D341Med (cell line): ENCODE measurements at places on chromosomes 7 and 10.

DNA sequence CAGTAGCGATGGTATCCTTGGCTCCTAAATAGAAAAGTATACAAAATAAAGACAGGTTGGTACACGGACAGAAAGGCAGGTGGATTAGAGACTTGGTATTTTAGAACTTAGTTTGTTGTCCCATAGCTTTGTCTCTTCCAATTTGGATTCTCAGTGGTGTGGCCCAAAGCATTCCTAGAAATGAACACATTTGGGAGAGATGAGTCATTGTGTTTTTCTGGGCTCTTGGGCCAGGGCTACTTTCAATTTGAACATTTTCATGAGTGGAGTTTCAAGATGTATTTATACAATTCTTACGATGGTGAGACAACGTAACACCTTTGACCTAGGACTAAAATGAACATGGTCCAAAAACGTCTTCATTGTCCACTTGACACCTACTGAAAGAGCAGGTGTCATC is 225.1 kb upstream of the YAE1 start:
- no peak for DNase-seq

- no peak for DNase-seq
Observed at GRCh38 chr10:14468726-14469125, 138.0 kb upstream of the FRMD4A start.

- DNase-seq = no peak
Observed at GRCh38 chr7:157431951-157432540, 95.2 kb downstream of the DNAJB6 start.

DNA sequence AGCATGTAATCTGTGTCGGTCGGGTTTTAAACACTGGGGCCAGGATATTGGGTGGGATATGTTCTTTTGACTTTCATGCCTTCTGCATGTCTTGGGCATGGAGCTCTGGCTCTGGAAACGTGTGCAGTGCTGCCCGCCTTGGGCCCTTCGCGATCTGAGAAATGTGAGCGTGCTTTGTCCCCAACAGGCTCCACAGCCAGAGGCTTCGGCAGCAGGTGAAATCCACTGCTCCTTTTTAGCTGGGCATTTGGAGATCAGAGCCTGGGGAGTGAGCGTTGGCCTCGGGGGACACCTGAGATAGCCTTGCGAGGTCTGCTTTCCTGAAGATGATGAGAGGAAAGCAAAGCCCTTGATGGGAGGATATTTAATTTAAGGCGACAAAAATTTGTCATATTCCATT is 137.8 kb downstream of the ACTR3B start:
- no peak for DNase-seq

DNA sequence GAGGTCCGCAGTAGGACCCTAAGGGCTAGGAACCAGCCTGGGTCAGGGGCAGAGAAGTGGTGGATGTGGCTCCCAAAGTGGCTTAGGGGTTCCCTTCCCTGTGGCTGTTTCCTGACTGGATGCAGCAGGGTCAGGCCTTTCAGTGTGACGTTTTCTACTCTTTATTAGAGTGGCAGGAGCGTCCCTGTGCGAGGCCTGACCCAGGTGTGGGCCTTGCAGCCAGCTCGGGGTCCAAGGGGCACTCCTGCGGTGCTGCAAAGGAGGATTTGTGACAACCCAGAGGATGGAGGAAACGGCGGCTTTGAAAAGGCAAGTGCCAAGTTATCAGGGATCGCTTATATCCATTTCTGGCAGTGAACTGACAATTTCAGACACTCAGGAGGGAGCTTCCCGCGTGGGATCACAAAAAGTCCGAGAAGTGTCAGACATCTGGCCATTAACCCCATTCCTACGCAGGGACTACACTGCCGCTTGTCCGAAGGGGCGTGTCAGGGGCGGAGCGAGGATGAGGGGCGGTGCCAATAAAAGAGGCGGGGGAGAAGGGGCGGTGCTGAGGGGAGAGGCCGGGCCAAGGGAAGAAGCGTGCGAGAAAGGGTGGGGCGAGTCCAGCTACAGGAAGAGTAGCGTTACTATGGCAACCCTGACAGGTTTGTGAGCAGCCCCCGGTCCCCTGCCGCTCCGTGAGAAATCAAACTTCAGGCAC is 98.8 kb upstream of the ZNF722 start:
- peak; percentile 91 for DNase-seq

GRCh38 chr7:100003711-100004661 is 11.4 kb upstream of the ZKSCAN1 start:
- DNase-seq = no peak

DNA sequence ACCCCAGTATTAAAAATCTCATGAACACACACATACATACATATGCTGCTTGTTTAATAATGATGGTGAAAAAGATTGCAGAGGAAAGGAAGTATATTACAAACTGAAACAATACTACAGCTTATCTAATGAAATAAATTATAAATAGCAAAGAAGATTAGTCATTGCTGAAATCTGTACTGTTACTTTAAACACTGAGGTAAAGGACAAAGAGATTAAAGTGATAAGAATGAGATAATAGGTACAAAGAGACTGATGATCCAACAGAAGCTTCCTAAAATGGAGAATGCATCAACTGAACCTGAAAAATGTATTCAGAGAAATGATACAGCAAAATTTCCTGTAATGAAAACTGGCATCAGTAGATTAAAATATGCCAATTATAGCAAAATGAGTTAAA is 91.5 kb upstream of the KCND2 start:
- DNase-seq = no peak

DNA sequence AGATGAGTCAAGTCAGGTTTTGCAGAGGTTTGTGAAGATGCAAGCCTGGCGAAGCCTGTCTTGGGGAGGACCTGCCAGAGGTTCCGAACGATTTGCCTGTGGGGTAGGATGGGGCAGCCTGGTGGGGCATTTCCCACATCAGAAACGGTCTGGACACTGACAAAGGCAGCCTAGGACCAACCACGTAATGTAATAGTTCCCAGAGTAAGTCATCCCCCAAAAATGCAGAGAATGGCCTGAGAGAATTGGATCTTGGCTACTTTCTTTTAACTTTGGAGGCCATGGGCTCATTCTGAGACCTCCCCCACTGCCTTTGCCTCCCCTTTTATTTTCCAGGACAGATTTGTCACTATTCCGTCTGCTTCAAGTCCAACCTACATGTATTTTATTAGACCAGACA is 168.9 kb upstream of the SH2B2 start:
- no peak for DNase-seq

- DNase-seq = peak; percentile 51
Observed at GRCh38 chr7:20329389-20330238, 1.1 kb upstream of the ITGB8 start.

DNA sequence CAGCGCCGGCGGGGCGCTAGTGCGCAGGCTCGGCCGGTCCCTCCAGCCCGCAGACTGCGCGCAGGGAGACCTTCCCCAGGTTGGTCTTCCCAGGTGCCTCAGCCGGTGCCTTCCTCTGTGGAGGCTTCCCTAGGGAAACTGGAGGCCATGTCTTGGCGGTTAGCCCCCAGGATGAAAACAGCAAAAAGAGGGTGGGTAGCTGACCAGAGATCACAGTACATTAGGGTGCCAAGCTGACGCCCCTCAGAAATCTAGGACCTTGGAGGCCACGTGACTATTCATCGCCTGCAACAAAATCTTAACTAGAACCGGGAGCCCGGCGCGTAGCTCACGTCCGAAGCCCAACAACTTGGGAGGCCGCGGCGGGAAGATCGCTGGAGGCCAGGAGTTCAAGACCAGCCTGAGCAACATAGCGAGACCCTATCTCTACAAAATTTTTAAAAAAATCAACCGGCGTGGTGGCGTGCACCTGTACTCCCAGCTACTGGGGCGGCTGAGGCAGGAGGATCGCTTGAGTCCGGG is 327 bp upstream of the FIS1 start:
- DNase-seq = peak; percentile 96

DNA sequence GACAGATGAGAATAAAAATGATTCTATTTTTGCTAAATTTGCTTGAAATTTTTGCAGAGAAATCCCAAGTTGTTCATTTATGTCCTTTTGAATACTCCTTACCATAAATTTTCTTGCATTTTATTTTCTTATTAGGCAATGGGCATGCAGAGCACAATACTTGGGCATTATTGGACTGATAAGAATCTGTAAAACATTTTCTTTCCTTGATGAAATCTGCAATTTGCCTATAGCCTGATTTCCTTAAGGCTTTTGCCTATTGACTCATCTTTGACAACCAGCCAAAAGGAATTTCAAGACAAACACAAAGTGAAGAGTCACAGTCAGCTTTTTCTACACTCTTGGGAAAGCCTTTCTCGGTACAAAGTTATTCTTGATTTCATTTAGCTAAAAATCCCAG is 30.5 kb upstream of the GNAT3 start:
- DNase-seq = no peak

DNA sequence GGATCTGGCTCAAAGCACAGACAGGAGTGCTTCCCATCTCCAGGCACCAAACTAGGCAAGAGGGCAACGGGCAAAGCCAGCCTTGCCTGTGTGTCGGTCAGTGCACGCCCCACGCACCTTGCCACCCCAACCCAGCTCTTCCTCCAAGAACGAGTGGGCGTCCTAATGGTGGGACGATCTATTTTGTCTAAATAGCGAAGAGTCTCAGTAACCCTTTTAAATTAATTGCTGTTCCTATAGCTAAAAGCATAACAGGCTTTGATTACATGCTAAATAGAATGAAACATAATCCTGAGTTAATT is 12.2 kb downstream of the EN2 start:
- no peak for DNase-seq

DNA sequence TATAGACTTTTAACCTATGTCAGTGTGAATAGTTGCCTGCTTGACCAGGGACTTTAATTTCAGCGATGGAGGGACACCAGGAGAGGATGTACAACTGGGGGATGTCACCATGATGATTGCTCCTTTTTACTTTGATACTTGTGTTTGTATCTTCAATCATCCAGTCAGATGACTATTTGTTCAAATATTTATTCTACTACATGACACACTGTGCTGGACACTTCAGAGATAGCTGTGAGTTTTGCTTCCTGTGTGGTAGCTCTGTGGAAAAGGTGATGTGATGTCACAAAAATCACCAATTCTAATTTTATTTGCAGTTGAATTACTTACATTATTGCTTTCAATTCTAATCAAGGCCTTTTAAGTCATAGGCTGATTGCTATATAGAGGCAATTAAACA is 62.7 kb upstream of the CREB5 start:
- DNase-seq = no peak

- no peak for DNase-seq
Observed at GRCh38 chr7:39504963-39505362, 61.2 kb upstream of the YAE1 start.

- DNase-seq = no peak
Observed at GRCh38 chr7:6571160-6571779, 6.0 kb upstream of the ZDHHC4 start.

DNA sequence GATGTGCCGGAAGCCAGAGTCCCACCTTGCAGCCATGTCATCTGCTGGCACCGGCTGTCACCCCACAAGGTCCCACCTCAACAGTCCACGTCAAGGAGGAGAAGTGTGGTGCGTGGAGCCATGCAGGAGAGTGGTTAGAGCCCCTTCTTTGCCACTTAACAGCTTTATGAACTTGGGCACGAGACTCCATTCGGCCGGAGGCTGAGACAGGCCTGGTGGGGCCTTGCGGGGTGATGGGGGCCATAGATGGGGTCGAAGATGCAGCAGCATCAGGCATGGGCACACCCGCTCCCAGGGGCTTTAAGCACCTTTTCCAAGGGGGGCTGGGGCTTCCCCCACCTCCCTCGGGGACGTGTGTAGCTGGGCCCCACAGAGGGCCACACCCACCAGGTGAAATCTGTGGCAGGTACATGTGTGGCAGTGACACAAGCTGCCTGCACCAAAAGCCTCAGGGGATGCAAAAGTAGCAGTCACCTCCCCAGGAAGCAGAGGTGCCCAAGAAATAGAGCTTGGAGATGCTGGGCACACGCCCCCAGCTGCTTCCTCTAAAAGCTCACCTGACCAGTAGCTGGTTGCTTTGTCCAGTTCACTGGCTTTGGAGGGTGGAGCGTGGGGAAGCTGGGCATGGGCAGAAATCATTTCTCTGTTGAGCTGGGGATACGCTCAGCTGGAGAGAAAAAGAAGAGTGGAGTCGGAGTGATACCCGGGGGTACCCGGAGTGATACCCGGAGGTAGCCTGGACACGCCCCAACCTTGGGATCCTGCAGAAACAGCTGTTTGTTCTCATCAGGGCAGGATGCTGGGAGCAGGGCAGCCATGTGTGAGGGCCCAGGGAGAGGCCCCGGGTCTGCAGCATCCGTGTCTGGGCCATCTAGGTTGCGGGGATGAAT is 199.8 kb downstream of the EBF3 start:
- DNase-seq = no peak

DNA sequence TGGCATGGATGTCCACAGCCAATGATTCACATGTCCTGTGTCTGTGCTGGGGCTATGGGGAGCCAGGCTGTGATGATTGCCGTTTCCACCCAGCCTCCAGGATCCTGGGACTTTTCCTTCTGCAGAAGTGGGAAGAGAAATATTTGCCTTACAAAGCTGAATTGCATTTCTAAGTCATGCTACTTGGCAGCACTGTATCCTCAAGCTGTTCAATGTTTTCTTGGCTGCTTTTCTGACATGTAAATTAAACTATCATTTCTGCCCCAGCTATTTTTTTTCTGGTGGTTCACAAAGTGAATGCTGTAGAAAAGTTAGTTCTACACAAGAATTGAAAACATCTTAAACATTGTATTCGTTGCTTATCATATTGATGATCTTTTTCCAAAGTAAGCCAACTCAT is 51.9 kb upstream of the TCERG1L start:
- DNase-seq = no peak

DNA sequence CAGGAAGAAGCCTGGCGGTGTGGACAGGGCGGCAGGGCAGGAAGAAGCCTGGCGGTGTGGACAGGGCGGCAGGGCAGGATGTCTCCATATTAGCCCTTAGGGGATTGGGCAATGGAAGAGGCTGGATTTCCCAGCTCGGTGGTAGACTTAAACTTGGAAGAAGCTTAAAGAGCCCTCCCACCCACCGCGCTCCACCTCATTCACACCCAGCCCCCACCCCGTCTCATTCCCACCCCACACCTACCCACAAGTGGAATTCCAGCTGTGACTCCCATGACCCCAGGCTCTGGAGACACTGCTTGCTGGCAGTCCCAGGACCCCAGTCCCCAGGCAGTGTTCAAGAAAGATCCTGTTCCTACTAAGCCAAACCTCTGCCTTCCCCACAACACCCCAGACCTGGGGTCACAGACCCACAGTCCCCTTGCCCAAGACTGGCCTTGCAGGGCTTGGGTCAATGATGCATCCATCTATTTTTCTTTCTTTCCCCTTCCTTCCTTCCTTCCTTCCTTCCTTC is 34.0 kb downstream of the SPDYE6 start:
- DNase-seq = peak; percentile 22

DNA sequence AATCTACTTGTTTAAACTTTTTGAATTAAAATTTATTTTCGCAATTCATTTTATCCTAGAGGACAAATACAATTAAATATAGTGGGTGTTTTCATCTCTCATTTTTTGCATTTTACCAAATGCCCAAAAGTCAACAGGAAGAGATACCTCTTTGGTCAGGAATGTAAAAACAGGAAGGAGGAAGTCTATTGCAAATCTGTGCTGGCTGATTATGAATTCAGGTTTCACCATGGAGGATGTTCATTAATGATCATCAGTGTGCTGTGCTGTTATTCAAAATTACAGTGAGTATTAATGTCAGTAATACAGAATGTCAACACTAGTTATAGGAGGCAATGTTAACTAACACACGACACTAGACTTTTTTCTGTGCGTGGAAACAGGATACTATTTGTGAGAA is 24.7 kb downstream of the EXOC6 start:
- DNase-seq = no peak
